ENCODE measurements at places on chromosomes 5 and 9. TPM values are rescaled to one million over a fixed set of nuclear protein-coding genes. Genes with fewer than 3 reads are reported as not detected.

The PCDH12 gene
- total RNA-seq = 8.7 TPM

The KCNIP1 gene
- 1.00 TPM for total RNA-seq

The SPARC gene
- total RNA-seq = 913 TPM

The CDC23 gene
- 14.0 TPM for total RNA-seq

The RAB3C gene
- 11.7 TPM for total RNA-seq

Measured in posterior vena cava (tissue), 2 donors.